ENCODE measurements at places on chromosomes 7 and 10.

DNA sequence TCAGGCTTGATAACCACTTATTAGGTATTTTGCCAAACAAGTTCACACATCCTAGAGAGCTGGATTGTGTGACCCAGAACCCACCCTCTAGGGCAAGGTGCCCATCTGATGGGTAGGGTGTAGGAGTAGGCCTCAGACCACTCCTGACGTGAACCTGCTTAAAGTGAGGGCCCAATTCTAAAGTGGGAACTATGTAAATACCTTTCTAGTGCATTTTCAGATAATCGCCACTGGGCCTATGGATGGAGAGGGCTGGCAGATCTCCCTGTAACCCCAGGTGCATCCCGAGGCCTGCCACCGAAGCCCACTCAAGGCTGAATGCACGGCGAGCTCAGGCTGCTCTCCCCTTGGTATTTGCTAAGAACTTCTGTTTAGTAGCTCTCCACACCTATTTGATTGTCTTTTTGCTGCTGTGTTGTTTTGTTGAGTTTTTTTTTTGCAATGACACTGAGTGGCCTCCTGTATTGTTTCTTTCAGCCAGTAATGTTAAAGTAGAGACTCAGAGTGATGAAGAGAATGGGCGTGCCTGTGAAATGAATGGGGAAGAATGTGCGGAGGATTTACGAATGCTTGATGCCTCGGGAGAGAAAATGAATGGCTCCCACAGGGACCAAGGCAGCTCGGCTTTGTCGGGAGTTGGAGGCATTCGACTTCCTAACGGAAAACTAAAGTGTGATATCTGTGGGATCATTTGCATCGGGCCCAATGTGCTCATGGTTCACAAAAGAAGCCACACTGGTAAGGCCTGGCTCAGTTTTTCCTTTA is 71.7 kb downstream of the IKZF1 start:
- DNase-seq = no peak

DNA sequence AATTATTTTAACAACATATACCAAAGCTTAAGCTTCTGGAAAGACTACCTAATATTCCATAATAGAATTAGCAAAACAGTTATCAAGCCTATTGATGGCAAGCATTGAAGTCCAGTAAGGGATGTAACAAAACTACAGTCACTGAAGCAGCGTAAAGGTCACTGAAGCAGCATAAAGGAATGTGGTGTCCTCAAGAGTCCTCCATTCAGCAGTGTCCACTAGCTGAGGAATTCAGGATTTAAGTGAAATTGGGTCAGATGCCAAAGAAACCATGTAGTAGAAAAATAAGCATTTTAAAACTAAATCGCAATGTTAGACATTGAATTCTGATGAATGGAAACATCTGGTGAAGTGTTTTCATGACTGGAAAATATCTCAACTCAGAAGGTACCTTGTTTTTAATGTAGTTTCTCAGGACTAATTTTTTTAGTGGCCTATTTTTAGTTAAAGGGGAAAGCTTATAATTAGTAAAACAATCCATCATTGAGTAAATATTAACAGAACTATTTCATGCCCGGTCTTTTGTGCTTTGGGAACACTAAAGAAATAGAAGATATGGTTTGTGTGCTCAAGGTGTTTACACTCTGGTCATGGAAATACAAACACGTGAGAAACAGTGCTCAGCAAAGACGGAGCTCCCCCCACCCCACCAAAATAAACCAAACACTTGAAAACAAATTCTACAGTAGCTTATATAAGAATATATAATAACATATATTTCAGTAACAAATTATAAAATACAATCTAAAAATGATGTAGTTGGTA is 121.4 kb downstream of the CDK14 start:
- DNase-seq = no peak

DNA sequence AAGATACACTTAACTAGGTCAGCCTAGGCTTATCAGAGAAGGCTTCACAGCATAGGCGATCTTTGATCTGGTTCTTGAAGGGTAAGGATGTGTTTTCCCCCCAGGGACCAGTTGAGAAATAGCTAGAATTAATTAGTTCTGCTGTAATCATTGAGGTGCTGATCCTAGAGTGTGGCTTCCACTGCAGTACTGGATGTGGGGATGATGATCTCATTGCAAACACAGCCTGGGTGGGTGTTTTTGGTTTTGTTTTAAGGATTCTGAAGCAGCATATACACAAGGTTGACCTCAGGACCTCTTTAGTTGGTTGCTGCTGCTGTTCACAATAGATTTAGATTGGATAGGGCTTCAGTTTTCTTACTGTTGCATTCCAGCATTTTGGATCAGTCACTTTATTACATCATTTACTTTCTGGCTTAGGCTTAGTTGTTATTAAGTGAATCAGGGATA is 159.7 kb downstream of the AUTS2 start:
- no peak for DNase-seq

DNA sequence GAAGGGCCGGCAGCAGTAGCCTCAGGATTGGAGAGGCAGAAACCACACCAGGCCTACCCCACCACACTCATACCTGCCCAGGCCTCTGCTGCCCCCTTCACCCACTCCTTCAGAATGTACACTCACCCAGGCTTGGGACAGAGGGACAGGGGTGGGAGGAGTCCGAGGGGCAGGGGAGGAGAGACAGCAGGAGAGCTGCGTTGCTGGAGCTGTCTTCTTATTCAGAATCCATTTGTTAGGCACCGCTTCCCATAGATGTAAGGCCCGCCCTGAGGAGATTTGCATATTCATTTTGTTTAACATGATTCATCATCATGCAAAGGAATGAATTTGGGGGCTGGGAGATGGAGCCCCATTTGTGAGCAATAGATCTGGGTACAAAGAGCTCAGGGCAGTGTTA is 156.7 kb downstream of the CDH23 start:
- DNase-seq = no peak

DNA sequence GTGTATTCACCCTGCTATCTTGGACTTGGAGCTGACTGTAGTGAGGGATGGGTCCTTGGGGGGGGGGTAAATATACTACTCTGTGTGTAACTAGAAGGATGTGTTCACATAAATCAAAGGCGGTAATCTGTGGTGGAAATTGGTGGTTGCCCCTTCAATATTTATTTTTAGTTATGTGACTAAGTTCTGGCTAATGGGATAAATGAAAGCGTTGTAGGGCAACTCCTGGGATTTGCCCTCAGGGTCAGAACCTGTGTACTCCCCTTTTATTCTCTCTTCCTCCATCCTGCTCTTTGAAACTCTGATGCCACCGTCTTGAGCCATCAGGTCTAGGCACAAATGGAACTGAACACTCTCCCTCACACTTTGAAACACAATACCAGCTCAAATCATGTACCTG is 24.3 kb upstream of the ST7 start:
- DNase-seq = no peak

GRCh38 chr10:24209432-24209771 is 464 bp downstream of the KIAA1217 start:
- no peak for DNase-seq
